SJSA1 (cell line): ENCODE measurements at places on chromosomes 2 and 18. TPM values are rescaled to one million over a fixed set of nuclear protein-coding genes. Genes with fewer than 3 reads are reported as not detected.

Gene PRSS56
- not detected in 2 replicates for total RNA-seq

Gene UGT1A4
- not detected in 2 replicates for total RNA-seq

Gene PAX8
- not detected in 2 replicates for total RNA-seq

Gene RAX
- total RNA-seq = not detected in 2 replicates

GRCh38 chr2:154556146-154556545, 142.3 kb upstream of the KCNJ3 start:
- DNase-seq = no peak

GRCh38 chr2:154952346-154952980, 254.0 kb downstream of the KCNJ3 start:
- no peak for DNase-seq

- peak; percentile 70 for DNase-seq
Measured at GRCh38 chr18:6757931-6758330, 28.4 kb downstream of the ARHGAP28 start.

- DNase-seq = no peak
Measured at GRCh38 chr2:144493027-144493809, 26.7 kb downstream of the ZEB2 start.

- peak; percentile 63 for DNase-seq
Measured at GRCh38 chr2:10659898-10660568, 29.7 kb downstream of the NOL10 start.

GRCh38 chr18:56019908-56020307, 431.9 kb upstream of the TCF4 start:
- no peak for DNase-seq

DNA sequence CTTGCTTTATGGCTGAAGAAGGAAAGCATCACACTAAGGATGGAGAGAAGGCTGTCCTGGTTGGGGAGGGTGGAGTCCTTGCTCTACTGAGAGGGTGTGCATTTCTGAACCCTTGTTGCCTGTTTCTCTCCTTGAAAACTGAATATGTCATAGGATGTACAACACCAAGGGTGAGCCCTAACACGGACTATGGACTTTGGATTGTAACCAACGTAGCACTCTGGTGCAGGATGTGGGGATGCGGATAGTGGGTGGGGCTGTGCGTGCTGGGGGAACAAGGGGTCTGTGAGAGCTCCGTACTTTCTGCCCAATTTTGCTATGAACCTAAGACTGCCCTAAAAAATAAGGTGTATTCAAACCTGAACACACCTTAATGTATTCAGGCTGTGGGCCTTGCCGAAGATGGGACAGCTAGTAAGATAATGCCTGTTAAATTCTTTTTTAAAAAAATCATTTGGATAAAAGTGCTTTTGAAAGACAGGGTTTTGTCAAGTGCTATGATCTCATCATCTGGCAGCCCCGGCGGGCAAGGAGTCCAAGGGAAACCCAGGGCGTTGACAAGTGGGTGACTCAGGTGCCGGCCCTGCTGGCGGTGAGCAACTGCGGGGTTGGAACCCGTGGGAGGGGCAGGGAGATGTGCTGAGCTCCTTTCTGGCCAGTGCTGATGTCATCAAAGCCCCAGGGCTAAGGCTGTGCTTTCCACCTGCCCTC, 54.0 kb downstream of the GATA6 start:
- peak; percentile 94 for DNase-seq

GRCh38 chr18:6411382-6411781, 3.3 kb downstream of the L3MBTL4 start:
- no peak for DNase-seq
